ENCODE measurements at places on chromosomes 16 and 17.

DNA sequence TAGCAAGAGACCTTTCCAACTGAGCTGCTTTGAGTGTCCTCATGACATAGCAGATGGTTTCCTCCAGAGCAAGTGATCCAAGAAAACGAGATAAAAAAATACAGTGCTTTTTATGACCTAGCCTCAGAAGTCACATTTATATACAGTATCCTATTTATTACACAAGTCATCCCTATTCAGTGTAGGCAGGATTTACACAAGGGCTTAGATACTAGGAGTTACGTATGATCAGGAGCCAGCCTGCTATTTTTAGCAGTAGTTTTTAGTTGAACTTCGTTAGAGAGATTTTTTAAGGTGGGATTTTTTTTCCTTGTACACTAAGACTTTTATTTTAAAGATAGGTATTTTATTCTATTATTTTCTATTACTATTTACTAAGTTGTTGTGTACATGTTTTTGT lies 58.4 kb downstream of the PHKB start:
- no peak for DNase-seq

GRCh38 chr17:5769593-5770354 lies 185.5 kb upstream of the NLRP1 start:
- no peak for DNase-seq

- no peak for DNase-seq
These were observed 93.9 kb upstream of the WSCD1 start for GRCh38 chr17:5976251-5976650.

GRCh38 chr16:88772871-88773811 lies 11.9 kb downstream of the PIEZO1 start:
- no peak for DNase-seq

GRCh38 chr16:31507929-31508705 lies at the start of gene RUSF1:
Gene RUSF1, minus strand, starts transcription at chr16:31508391. Its CDS starts 18 bp downstream, at chr16:31508373.
- DNase-seq, result no peak

DNA sequence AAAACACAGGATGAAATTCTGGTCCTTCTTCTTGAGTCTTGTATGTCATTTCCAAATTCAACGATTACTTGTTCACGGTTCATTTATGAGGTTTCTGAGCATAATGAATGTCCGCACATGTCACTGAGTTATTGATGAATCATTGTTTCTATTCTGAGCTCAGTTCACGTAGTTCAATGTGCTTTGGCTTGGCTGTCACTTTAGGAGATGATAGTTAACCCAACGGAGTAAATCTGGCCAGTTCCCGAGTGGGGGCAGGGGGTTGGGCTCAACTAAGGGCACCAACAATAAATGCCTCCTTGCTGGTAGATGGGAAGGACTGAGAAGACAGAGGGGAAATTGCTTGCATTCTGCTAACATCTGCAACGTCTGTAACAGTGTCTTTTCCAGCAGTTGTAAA lies 239.4 kb upstream of the HSBP1 start:
- no peak for DNase-seq

- no peak for DNase-seq
These were observed 17.9 kb upstream of the BEAN1 start for GRCh38 chr16:66409156-66409555.

DNA sequence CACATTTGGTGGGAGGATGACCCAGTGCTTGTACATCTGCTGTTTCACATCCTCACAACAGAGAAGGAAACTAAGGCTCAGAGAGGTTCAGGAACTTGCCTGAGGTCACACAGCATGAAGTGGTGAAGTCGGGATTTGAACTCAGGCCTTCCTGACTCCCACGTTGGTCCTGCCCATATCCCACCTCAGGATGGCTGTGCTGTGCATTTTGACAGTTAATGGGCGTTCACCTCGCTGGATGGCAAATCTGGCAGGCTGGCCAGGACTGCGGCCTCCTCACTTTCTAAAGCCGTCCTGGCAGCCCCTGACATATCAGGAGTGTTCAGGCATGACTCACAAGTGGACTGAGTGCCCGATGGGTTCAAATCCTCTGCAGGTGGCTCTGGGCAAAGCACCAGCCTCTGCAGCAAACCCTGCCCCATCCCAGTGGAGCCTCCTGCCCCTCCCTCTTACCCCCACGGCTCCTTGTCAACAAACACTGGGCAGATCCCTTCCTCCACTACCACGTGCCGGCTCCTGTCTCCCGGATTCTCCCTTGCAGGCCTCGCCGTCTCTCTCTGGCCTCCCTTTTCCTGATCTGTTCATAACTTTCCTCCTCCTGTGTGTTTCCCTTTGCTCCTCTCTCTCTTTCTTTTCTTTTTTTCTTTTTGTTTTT lies 29.2 kb downstream of the SOCS3 start:
- DNase-seq, result no peak

DNA sequence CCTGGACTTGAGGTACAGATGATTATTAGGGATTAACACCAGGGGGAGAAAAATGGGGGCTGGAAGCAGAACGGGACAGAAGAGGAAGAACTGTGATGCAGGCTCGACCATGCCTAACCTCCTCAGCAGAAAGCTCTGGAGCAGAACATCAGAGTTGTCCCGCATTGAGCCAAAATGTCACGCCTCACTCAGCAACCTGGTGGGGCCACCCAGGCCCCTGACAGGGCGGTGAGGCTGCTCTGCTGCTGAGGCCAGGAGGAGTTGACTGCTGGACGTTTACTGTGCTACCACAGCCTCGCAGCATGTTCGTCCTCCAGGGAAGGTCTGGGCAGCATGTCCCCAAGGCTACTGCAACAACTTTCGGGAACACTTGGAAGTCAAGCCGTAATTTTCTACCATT lies 6.5 kb upstream of the ULK2 start:
- no peak for DNase-seq

GRCh38 chr17:64150237-64151015 lies 20.5 kb upstream of the ERN1 start:
- DNase-seq, result no peak

GRCh38 chr17:45261577-45262515 lies at the start of gene SPATA32:
Gene SPATA32, minus strand, starts transcription at chr17:45262094. Its CDS starts 78 bp downstream, at chr17:45262016.
- DNase-seq, result no peak

All from 8988T (cell line).